IMR-90 (cell line): ENCODE measurements at places on chromosomes 2 and 18. TPM values are rescaled to one million over a fixed set of nuclear protein-coding genes. Genes with fewer than 3 reads are reported as not detected.

Gene SLC19A3
- polyA plus RNA-seq = not detected in 2 replicates

Gene LONRF2
- polyA plus RNA-seq = 0.19 TPM in 2 replicates

Gene GAREM2
- polyA plus RNA-seq = 1.7 and 1.8 TPM in 2 replicates

Gene CYRIA
- polyA plus RNA-seq = 1.1 and 1.7 TPM in 2 replicates

Gene IL1R1
- 11.3 and 13.8 TPM in 2 replicates for polyA plus RNA-seq

Gene TMEM163
- polyA plus RNA-seq = not detected in 2 replicates

Gene GCG
- polyA plus RNA-seq = not detected in 2 replicates

Gene TTN
- polyA plus RNA-seq = 0.02 and 0.03 TPM in 2 replicates

DNA sequence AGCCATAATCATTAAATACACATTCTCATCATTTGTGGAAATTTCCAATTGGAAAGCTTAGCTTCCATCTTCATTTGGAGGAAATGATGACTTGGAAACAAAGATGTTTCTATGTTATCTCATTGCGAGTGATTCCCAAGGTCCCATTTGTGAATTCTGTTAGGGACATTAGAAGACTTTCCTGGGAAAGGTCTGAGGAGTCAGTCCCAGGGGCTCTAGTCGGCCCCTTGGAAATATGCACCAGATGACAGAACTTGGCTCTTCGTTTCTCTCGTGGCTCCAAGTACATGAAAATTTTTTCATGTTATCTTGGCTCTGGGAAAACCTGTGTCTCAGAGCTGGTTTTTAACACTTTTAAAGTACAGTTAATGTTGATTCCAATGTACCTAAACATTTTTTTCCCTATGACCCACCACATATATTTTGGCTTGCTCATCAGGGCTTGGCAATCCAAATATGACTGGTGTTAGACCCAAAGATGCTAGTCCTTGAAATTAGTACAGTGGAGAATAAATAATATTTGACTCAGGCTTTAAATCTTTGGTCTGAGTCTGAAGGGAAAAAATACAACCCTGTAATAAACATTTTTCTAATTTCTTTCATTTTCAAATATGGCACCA lies 15.4 kb upstream of the CAVIN2 start:
- DNase-seq = peak; percentile 49

- no peak for DNase-seq
These were observed 11.4 kb downstream of the ATOH8 start for GRCh38 chr2:85765081-85765731.

GRCh38 chr2:180205621-180206235 lies 198.6 kb upstream of the CWC22 start:
- no peak for DNase-seq

DNA sequence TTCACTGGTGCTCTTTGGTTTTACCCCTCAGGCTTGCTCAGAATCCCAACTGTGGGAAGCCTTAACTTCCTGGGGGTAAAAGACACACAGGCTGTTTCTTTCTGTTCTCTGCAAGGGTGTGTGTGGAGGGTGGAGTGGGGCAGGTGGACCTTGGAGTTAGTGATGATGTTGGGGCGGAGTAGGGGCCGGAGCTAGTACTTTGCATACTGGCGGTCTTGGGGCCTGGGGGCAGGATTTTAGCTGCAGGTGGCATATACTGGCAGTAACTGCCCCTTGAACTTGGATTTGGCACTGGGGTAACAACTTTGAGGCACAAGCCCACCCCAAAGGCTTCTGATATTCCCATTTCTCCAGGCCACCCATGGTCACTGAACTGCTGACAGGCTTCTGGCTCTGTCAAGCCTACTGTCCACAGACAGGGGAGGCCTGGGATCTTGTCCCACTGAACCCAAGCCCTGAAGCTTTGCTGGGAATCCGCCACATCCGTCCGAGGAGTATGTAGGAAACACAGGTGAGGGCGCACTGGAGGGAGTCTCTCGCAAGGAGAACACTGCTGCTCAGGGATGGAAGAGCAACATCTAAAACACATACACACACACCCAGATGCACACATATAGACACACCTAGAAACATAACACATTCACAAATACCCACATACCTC lies 258.9 kb downstream of the DYSF start:
- no peak for DNase-seq

- no peak for DNase-seq
These were observed 77.8 kb upstream of the TMEM200C start for GRCh38 chr18:5973099-5973498.

DNA sequence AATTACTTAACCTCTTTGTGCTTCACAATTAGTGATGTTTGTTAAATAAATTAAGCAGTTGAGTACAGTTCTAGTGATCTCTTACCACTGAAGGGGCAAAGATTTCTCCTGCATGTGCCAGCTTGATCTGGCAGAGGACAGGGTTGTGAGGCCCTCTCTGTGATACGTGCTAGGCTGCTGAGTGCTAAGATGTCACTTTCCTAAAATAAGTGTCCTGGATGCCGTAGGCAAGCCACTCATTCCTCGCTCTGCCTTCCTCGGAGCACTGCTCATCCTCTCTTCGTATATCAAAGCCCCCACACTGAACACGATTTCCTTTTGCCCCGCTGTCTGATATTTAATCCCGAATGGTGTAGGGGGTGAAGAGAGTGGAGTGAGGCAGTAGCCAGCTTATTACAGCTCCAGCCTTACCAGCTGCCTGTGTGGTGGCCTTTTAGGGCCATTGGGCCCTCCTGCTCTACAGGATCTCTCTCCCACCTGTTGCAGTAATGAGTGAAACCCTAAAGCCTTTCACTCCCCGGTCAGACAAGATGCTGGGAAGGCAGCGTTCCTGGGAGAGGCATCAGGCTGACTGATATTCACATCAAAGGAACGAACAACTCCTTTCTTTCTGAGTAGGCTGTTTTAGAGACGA lies 40.5 kb downstream of the PTPRM start:
- no peak for DNase-seq

DNA sequence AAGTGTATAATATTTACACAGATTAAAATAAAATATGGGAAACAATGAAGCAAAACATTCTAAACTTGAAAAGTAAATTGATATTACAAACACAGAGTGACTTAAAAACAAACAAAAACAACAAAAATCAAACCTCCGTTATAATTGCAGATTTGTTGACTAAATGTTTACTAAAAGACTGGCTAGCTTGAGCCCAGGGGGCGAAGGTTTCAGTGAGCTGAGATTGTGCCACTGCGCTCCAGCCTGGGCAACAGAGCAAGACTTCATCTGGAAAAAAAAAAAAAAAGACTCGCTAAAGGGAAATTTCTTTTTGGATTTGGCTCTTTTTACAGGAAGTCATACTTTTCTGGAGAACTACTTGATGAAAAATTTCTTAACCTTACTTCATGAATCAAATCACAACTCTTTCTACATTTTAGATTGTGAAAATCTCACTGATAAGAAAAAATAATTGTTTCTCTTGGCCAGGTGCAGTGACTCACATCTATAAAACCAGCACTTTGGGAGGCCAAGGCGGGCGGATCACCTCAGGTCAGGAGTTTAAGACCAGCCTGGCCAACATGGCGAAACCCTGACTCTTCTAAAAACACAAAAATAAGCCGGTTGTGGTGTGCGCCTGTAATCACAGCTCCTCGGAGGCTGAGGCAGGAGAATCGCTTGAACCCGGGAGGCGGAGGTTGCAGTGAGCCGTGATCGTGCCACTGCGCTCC lies 9.7 kb downstream of the TFPI start:
- no peak for DNase-seq

- no peak for DNase-seq
These were observed 4.6 kb downstream of the ATG16L1 start for GRCh38 chr2:233256048-233256447.

DNA sequence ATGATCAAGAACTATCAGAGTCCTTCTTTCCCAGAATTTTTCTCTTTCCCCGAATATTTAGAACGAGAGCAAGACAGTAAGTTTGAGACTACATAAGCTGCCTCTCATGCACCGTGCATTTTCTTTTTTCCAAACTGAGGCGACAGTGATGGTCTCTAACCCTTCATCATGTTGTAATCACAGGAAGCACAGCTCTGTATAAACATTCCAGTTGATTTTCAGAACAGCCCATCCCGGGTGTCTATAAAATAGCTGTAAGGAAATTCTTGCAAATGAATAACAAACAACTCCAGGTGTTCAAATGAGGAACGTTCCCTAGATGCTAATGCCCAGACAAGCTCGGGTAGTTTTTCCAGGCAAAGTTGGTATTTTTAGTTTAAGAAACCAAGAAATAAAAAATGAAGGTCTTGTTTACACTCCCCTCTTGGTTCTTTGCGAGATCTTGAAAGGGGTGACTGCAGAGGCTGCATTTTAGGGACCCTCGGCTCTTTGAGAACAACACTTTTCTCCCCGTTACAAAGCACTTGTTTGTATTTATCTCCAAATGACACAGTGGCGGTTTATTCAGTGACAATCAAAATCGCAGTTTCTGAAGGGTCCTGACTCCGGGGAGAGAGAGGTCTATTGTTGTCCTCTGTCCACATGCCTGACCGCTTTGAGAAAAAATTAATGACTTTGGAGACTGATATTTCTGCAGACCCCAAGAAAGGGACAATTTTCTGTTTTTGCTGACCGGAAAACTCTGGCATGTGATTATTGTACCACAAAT lies 101.1 kb upstream of the NCK2 start:
- no peak for DNase-seq

DNA sequence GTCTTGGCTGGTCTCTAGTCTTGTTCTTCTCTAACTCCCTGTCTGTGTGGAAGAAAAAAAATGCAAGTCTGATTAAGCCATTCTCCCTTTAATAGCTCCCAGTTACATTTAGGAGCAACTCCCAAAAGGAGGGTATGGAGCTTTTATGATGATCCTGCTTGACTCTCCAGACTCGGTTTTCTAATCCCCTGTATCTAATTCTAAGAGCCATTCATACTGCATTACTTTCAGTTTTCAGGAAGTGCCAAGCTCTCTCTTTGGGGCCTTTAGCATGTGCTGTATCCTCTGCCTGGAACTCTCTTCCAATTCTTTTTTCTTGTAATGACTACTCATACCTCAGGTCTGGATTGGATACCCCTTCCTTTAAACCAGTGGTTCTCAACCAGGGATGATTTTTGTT lies 219.7 kb upstream of the SPRED2 start:
- no peak for DNase-seq

DNA sequence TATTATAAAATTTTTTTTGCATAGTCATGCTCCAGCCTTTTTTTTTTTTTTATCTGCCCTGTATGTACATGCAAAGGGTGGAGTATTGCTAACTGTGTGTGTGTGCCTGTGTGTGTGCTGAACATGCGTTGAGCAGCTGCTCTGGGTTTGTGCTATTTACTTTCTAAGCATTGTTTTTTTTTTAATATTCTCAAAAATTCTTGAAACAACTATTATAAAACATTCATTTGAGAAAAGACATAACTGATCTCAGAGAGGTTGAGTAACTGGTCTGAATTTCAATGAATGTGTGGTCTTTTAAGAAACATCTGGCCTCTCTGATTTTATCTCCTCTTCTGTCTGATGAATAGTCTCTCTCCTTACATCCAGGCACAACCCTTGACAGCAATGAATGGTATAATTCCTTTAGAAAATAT lies 366.0 kb upstream of the SLC14A2 start:
- DNase-seq = peak; percentile 29

GRCh38 chr2:74894272-74894981 lies 60.5 kb downstream of the HK2 start:
- DNase-seq = peak; percentile 78

- no peak for DNase-seq
These were observed 16.8 kb upstream of the PAX3 start for GRCh38 chr2:222315443-222316121.

- no peak for DNase-seq
These were observed 11.4 kb upstream of the SLC20A1 start for GRCh38 chr2:112634153-112634873.

DNA sequence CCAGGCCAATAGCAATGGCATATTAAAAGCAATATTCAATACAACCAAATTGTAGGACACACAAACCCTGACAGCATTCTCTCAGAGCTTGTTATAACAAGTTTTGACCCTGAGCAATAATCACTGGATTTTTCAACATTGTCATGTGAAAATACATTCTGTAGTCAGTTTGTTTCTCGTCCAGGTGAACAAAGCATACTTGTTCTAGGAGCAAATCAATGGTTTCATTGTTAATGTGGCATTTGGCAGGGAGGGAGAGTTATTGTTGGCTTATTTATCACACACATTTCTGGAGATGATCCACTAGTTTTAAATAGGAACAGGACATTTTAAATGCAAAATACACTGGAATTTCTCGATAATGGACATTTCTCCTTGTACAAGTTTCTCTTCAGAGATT lies 69.9 kb upstream of the L3MBTL4 start:
- no peak for DNase-seq

GRCh38 chr18:13446610-13447461 lies 228.3 kb downstream of the LDLRAD4 start:
- DNase-seq = no peak

GRCh38 chr2:161420406-161421074 lies 4.4 kb downstream of the TBR1 start:
- DNase-seq = no peak

DNA sequence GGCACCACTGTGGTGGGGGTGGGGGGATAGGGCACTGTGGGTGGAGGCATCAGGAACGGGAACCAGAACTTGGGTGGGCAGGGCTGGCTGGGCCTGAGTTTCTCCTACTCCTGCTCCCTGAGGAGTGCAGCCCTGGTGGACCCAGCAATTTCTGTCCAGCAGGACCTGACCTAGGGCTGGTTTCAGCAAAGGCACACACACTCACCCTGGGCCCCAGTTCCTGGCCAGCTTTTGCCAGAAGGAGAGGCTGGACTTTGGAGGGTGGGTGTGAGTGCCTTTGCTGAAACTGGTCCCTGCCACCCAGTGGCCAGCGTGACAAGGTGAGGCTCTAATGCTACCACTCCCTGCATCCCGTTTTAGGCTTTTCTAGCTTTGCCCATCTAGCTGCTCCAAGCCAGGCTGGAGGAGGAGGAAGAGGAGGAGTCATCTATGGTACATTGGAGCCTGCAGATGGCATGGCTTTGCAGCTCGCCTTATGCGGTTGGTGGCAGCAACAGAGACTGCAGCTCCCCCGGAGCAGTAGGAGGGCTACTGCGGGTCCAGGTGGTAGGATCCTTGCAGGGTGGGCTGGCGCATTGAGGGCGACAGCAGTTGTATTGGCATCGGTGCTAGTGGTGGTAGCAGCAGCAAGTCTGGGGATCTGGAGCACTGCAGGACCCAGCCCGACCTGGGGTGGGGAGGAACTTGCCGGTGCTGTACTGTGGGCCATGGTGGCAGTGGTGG lies 40.4 kb upstream of the IMP4 start:
- no peak for DNase-seq

DNA sequence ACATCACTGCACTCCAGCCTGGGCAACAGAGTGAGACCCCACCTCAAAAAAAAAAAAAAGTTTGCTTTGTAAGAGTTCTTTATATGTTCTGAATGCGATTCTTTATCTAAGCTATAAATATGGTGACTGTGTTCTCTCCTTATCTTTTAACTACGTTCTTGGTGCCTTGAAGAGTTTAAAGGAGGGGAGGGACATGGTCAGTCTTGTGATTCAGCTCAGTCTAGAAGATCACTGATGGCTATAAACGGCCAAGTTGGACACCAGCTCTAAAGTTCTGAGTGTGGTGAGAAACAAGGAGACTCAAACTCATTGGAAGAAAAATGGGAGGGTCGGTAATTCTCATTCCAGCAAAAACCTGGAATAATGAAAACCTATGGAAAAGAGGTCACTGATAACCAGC lies 128.4 kb upstream of the SEC11C start:
- no peak for DNase-seq

GRCh38 chr2:7706791-7707190 lies 789.6 kb downstream of the RNF144A start:
- DNase-seq = no peak
